Omental fat pad (tissue), 4 donors: ENCODE measurements at places on chromosomes 6 and 20. TPM values are rescaled to one million over a fixed set of nuclear protein-coding genes. Genes with fewer than 3 reads are reported as not detected.

IMPG1 gene
- not detected for total RNA-seq

NKX2-4 gene
- total RNA-seq: not detected

DNA sequence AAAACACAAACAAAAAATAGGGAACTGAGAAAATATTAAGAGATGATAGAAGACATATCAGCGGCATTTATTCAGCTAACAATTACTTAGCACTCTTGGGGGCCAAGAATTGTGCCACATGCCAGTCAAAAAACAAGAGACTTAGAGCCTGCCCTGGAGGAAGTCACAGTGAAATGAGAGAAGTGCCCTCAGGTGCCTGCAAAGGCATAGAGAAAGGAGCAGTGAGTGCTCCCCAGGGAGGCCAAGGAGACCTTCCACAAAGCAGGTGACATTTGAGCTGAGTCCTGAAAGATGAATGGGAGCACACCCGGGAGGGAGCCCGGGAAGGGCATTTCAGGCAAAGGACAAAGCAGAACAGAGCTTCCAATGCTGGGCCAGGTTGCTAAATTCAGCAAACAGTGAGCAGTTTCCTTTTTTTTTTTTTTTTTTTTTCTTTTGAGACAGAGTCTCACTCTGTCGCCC is 184.7 kb upstream of the JARID2 start:
- DNase-seq: no peak

DNA sequence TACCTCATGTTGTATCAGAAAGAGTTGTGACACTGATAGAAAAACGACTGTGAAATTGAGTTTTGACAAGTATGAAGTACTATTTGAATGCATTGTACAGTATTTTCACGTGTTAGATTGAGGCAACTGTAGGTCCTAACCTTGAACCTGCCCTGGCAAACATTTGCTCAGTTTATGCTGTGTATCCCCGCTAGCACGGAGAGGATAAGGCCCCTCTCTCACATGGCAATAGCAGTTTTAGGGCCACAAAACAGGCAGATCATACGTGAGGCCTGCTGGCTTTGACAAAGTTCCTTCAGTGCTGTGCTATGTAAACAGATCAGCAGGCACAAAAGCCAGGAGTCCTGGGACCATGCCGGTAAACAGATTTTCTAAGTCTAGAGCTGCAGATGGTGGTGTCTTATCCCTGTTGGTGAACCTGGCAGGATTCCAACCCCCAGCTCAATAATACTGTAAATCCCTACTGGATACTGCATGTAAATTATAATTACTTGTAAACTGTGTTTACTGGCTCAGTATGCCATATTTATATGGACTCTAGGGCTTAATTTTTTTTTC is 23.8 kb upstream of the FAM217A start:
- DNase-seq: no peak

DNA sequence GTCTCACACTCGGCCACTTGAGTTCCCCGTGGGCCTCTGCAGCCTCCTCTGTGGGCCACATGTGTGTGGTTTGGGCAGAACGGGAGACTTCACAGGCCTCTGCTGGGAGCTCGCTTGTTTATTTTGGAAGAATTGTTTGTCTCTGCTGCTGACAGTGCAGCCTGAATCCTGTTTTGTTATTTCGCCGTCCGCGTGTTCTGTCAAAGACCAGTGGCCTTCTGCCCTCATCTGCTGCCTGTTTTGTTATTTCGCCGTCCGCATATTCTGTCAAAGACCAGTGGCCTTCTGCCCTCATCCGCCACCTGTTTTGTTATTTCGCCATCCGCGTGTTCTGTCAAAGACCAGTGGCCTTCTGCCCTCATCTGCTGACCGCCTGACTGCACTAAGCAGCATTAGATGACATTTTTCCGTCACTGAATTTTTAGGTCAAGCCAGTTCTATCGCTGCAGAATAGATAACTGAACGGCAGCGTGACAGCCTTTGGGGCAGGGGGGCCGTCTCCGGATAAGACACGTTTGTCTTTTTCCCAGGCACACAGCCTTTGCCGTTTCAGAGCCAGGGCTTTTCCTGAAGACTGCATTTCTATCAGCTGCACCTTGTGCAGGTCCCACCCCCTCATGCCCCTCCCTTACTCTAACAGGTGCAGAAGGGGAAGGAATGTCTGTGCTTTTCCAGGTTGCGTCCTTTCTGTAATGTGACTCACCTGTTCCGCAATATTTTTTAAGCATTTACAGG is 158.5 kb upstream of the AFDN start:
- no peak for DNase-seq

DNA sequence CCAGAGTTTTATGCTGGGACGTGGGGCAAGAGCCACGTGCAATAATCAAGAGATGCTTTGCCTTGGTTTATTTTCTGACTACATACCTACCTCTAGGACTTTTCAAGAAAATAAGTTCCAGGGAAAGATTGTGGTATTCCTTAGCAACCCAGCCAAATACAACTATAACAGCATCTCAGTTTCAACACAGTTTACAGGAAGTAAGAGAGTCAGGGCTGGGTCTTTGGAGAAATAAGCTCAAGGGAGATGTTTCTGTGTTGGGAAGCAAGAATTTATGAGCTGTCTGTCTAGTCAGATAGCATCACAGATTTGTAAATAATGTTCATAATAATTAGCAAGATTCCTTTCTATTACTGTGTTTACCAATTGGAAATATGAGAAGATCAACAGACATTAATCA is 35.1 kb downstream of the MAP3K5 start:
- no peak for DNase-seq

GRCh38 chr20:6265204-6265904 is 142.5 kb upstream of the FERMT1 start:
- no peak for DNase-seq

DNA sequence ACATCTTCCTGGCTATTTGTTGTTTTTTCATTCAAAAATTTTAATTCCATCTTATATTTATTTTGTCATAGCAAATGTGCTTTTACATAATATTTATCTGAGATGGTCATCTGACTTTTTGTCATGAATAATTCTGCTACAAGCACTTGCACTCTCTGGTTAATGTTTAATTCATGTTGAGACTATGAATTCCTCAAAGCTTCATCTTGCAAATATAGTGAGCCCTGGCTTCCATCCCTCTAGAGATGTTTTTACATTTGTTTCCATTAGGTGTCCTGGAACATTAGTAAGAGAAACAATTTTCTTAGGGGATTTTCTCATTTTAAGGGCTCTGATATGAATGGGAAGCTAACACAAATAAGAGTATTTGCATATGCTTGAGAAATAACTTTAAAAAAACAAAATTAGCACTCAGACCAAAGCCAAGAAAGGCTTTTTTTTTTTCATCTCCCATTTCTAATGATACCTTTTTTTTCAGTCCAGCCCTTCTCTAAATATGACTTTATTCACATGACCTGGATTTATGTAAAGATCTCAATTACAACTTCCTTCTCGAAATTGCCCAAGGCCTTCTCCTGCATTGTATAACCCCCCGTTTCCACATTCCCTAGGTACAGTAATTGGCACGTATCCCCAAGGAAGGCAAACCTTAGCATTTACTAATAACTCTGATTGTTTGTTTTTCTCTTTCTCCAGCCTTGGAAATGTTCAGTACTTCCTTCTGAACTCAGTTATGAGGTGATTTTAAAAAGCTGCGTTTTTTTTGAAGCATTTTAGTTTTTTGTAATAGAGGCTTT is 797.0 kb upstream of the GJE1 start:
- DNase-seq: no peak

DNA sequence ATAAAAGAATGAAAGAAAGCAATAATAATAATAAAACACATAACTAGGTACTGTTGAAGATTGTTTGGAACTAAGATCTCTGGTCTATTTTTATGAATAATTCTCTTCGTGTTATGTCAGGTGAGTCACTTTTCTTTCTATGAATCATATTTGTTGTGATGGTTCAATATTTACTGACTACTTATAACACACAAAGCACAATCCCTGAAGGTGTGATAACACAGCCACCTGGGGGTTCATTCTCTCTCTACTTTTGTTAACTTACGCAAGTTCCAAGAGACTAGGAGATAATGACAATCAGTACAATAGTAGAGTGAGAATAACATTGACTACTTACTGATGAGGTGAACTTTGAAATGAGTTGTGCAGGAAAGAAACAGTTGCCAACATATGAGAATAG is 149.9 kb downstream of the IBTK start:
- DNase-seq: no peak

- no peak for DNase-seq
Observed at GRCh38 chr6:10521104-10521808, at the start of gene GCNT2. Gene GCNT2, plus strand, starts transcription at chr6:10521351. Its CDS starts 7,561 bp downstream, at chr6:10528912.

GRCh38 chr6:150894935-150895552 is 29.5 kb downstream of the MTHFD1L start:
- DNase-seq: no peak

GRCh38 chr6:63394656-63395308 is 75.0 kb upstream of the LGSN start:
- DNase-seq: no peak

DNA sequence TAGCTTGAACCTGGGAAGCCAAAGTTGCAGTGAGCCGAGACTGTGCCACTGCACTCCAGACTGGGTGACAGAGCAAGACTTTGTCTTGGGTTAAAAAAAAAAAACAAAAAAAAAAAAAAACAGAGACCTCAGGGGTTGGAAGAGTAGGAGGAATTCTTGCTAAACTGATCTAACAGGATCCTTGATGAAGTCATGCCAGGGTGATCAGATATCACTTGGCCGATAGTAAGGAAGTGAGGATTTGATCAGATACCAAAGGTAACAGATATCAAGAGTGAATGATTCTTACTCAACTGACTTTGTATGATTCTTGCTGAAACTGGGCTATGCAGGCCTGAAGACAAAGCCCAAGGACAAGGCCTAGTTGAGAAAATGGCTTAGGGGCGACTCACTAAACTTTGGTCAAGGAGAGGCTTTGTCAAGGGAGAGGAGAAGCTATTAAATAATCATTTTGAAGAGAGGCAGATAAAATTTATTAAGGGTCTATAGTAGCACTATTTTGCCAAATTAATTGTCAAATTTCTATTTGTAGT is 624.7 kb downstream of the UTRN start:
- DNase-seq: no peak
